Stimulated activated CD8-positive, alpha-beta memory T cell treated with anti-CD3 and anti-CD28 coated beads, Interleukin-4, amount 100 ng/mL, for 1 hour (primary cell): ENCODE measurements at places on chromosomes 7 and 10.

DNA sequence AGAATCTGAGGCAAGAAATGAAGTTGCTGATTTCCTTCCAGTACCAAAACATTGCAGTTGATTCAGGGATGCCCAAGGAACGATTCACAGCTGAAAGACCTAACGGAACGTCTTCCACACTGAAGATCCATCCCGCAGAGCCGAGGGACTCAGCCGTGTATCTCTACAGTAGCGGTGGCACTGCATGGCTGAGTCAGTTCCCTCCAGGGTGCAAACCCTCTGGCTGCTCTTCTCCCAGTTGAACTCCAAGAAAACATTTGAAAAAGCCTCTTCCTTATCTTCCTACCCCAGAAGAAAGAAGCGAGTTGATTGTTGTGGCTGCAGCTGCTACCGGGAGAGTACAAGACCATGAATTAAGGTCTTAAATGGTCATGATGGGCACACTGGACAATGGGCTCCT, 147.1 kb upstream of the PRSS1 start:
- DNase-seq = no peak

DNA sequence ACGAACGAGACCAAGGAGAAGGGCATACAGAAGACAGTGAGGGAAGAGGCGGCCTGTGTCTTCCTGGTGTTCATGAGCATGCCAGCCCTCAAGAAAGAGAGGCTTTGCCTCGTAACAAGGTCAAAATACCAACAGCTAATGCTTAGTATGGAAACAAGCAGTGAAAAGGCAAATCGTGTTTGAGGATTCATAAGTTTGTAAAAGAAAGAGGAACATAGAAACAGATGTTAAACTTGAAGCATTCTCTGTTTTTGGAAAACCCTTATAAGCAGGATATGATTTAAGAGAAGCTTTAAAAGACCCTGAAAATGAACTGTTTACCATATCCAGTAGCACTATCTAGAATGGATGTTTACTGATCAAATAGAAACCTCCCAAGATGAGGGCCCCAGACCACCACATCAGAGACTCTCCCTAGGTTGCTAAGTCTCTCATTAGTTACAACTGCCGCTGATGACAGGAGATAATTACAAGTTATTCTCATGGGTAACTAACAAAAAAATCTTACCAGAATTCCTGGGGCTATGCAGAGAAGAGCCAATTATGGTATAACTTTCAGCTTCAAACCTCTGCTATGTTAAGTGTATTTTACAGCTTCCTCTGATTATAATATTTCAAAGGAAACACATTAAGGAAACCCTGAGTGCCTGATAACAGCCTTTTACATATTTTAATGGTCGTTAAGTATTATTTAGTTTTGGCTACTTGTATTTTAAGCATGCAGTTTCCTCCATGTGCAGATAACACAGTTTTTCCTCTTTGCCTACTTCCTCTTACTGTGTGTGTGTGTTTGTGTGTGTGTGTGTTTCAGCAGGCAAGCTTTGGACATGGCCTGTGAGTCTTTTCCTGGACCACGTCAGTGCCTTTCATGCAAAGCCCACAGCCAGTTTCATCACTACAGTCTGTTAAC, 17.9 kb downstream of the JCAD start:
- DNase-seq = no peak

GRCh38 chr7:3835109-3835508, 534.1 kb downstream of the SDK1 start:
- DNase-seq = no peak

DNA sequence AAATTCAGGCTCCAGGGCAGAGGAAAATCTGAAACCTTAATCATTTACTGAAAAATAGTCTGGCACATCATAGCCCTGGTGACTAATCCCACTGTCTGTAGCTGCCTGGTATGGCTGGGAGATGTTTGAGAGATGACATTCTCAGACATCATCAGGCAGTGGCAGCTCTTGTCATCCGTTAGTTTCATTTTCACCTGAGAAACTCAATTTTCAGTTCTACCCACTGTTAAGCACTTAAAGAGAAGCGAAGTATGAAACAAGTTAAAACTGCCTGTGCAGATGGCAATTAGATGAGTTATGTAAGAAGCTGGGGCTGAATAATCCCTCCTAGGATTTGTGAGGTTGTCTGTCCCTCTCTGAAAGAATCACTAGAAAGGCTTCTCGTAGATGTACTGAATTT, 150.2 kb downstream of the NSUN6 start:
- no peak for DNase-seq

DNA sequence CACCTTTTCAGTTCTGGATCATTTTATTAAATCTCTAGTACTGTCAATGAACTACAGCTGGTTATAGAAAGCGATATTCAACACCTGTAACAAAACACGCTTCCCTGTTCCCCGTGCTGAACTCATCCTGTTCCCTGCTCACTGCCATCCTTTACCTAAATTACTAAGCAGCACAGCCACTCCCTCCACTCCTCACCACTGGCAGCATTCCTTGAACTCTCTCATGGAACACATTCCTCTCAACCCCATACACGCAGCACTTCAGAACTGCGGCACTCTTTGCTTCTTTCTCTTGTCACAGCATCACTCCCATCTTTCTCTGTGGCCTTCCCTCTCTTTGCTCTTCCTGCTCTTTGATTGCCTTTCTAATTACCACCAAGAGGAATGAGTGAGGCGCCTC, 27.4 kb downstream of the RELN start:
- no peak for DNase-seq

DNA sequence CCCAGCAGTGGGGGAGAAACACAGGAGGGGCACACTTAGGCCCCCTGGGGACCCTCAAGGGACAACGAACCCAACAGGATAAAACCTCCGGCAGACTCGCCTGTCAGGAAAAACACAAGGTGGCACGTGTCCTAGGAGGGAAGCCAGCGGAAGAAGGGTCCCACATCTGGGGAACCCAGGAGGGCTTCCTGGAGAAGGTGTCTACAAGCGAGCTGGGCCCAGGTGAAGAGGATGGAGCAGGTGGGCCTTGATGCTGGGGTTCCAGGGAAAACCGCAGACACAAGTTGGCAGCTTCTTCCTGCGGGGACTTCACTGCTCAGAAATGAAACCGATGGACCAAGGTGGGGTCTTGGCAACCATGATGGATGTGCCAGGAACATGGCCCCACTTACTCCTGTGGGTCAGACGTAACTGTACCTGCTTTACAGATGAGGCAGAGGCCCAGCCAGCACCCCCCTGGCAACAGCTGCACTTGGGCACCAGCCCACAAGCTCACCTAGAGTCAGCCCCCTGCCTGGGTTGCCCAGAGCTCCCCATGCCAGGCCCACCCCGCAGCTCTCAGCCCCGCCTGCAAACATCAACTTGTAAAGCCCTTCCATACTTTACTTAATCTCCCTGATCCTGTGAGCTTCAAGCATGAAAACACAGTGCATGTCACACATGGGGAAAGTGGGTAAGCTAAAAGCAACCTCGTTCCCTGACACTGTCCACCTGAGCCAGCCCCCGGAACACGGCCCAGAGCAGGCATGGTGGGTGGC, 225.0 kb downstream of the ELFN1 start:
- DNase-seq = no peak

DNA sequence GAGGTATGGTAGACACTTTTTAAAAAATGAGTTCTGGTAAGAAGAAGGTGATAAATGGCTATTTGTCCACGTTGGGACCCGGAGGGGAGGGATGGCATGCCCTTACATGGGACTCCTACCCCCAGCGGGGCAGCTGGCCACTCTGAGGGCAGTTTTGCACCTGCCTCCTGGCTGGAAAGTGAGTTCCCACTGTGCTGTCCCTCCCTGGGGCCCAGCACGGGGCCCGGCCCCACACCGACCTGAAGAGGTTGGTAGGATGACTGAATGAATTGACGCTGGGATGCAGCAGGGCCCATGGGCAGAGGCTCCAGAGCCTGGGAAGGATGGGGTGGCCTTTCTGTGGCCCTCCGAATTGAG, 601 bp upstream of the AEBP1 start:
- no peak for DNase-seq

DNA sequence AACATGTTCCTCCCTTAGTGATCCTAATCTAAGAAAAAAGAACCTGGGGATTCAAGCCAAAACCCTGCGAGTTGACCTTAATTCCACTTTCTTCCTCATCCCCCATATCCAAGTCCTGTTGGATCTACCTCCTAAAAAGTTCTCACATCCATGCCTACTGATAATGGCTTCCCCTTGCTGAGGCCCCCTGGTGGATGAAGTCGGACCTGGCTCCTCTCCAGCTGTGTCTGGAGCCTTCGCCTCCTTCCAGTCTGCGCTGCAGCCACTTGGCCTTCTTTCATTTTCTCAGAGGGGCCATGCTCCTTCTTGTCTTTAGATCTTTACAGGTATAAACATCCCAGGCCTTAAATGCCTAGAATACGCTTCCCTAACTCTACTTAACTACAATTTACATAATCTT, 8.1 kb downstream of the PDE1C start:
- no peak for DNase-seq

DNA sequence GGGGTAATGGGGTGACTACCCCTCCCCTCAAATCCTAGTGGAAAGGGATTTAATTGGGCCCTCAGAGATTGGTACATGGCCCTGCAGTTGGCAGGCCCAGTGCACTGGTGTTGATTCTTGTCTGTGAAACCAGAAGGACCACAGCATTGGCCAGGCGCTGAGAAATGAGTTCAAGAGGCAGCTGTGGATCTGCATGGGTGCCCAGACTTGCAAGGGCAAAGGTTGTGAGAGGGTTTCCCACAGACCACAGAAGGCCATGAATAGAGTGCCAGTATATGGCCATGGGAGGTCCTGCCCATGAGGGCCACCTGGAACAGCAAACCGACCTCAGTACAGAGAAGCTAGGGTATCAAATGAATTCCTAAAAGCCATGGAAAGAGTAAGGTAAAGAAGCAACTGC, 32.9 kb downstream of the TMEM168 start:
- DNase-seq = no peak

GRCh38 chr10:31188792-31189406, 130.1 kb upstream of the ZEB1 start:
- no peak for DNase-seq

- DNase-seq = no peak
These were observed 89.7 kb upstream of the FZD8 start for GRCh38 chr10:35731828-35732227.

DNA sequence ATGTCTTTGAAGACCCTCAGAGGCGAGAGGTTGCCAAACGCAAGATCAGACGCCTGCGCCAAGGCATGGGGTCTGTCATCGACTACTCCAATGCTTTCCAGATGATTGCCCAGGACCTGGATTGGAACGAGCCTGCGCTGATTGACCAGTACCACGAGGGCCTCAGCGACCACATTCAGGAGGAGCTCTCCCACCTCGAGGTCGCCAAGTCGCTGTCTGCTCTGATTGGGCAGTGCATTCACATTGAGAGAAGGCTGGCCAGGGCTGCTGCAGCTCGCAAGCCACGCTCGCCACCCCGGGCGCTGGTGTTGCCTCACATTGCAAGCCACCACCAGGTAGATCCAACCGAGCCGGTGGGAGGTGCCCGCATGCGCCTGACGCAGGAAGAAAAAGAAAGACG, 8.1 kb upstream of the SGCE start:
- no peak for DNase-seq

GRCh38 chr7:89837515-89837914, 316.8 kb upstream of the STEAP1 start:
- no peak for DNase-seq

DNA sequence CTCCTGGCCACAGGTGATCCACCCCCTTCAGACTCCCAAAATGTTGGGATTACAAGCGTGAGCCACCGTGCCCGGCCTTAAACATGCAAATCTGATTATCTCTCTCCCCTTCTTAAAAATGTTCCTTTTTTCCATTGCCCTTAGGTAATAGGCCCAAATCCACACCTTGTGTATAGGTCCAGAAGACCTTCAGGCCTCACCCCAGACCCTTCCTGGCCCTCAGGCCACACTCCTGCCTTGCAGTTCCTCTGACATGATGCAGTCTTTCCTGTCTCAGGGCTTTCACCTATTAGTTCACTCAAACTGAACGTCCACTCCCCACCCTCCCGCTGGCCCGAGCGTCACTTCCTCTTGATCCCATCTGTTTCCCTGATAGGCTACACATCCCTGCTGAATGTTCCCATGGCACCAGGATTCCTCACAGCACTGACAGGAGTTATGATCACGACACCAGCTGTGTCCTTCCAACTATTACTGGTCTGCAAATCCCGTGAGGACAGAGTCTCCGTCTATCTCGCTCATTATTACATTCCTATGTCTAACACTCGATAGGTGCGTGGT, 46.4 kb downstream of the DENND2A start:
- no peak for DNase-seq

DNA sequence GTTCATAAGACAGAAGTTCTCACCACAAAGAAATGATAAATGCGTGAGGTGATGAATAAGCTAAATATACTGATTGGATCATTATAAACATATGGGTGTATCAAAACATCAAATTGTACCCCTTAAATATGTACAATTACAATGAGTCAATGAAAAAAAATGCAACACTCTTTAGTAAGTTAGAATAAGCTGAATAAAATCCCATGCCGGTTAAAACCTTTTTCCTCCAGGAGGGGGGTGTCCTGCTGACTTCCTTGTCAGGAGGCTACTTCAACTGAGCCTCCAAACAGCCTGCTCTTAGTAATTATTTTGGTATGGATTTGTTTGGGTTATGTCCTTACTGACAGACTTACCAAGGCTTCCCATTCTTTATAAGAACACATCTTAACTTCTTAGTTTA, 649.1 kb downstream of the INHBA start:
- no peak for DNase-seq

GRCh38 chr10:17249820-17250219, 21.8 kb downstream of the VIM start:
- DNase-seq = no peak

- no peak for DNase-seq
These were observed 3.6 kb downstream of the TMEM254 start for GRCh38 chr10:80081801-80082750.

GRCh38 chr10:60646966-60647796, 131.1 kb upstream of the CDK1 start:
- DNase-seq = no peak

GRCh38 chr7:151773797-151774196, 103.1 kb downstream of the PRKAG2 start:
- DNase-seq = no peak

GRCh38 chr10:48309711-48310226, 3.3 kb downstream of the MAPK8 start:
- DNase-seq = no peak

GRCh38 chr7:101567230-101567629, 61.9 kb downstream of the MYL10 start:
- no peak for DNase-seq

GRCh38 chr7:78567836-78568235, 769.3 kb downstream of the PHTF2 start:
- DNase-seq = no peak
